ENCODE measurements at places on chromosomes 4 and X.

DNA sequence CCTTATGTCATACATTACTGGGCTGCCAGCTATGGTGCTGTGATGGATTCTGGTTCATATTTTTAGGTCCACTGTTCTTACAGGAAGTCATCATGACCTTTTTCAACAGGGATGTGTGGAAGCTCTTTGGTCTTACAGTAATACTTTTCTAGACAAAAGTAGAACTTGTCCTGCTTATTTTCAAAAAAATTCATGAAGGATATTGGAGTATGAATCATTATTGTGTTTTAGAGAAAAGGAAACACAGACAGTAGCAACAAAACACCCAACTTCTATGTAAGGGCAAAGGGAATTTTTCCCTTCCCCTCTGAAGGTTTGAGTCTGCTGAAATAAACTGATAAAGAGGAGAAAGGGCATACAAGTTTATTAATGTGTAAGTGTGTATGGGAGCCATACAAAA is 54.7 kb upstream of the FAM9C start:
- DNase-seq = no peak

DNA sequence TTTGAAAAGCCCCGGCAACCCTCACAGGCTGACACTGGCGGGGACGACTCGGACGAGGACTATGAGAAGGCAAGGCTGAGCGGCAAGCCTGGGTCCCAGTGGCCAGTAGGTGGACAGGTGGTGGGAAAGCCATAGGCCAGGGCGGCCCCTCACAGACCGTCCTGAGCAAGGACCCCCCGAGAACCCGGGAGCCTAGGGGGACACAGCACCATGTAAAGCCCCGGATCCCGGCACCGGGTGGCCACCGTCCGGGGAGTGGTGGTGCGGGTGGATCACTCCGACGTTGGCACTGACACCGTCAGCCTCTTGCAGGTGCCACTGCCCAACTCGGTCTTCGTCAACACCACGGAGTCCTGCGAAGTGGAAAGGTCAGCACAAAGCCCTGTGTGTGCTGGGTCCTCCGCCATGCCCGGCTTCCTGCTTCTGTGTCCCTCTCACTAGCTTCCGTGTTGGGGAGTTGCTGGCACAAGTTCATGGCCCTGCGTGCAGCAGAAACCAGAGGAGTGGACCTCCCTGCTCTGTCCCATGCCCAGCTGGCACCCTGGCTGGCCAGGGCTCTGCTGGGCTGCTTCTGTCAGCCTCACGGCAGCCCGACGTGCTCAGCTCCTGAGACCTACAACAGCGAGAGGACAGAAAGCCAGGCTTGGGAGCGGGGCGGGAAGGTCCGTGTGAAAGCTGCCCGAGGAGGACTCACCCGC is 11.9 kb upstream of the ADD1 start:
- no peak for DNase-seq

DNA sequence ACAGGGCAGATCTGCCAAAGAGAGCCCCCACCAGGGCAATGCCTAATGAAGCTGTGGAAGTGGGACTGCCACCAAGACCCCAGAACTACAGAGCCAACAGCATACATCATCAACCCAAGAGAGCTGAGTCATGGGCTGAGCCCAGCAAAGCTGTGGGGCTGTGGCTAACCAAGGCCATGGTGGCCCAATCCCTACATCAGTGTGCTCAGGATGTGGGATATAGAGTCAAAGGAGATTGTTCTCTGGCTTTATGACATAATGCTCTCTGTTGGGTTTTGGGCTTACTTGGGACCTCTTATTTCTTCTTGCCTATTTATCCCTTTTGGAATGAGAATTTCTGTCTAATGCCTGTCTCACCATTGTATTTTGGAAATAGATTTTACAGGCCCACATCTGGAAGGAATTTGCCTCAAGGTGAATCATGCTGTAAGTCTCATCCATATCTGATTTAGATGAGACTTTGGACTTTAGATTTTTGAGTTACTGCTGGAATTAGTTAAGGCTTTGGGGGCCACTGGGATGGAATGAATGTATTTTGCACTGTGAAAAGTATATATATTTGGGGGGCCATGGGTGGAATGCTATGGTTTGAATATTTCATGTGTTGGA is 5.4 kb upstream of the PRDM5 start:
- no peak for DNase-seq

DNA sequence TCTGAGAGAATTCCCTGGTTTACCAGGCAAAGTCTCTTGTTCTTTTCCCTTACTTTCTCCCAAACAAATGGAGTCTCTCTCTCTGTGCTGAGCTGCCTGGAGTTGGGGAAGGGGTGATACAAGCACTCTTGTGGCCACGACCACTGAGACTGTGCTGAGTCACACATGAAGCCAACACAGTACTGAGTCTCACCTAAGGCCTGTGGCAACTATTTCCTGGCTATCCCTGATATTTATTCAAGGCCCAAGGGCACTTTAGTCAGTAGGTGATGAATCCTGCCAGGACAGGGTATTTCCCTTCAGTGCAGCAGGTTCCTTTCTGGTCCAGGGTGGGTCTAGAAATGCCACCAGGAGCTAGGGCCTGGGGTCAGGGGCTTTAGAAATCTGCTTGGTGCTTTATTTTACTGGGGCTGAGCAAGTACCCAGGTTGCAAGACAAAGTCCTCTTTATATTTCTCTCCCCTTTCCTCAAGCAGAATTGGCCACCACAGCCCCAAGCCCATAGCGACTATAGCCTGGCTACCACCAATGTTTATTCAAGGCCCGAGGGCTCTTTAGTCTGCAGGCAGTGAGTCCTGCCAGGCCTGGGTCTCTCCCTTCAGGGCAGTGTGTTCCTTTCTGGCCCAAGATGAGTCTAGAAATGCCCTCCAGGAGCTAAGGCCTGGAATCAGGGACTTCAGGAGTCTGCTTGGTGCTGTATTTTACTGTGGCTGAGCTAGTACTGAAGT is 10.5 kb downstream of the ARL13A start:
- DNase-seq = no peak

DNA sequence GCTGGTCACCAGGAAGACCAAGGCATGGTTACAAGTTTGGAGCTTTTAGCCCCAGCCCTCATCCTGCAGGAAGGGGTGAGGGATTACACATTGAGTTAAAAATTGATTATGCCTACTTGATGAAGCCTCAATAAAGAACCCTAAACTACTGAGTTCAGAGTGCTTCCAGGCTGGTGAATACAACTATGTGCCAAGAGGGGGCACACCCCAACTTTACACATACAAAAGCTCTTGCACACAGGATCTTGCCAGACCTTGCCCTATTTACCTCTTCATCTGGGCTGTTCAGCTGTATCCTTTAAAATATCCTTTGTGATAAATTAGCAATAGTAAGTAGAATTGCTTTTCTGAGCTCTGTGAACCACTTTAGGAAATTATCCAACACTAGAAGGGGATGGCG is 489.3 kb downstream of the INPP4B start:
- no peak for DNase-seq

GRCh38 chr4:75564023-75564422 is 8.2 kb downstream of the ODAPH start:
- no peak for DNase-seq

- no peak for DNase-seq
Measured at GRCh38 chr4:158811704-158812103, 42.9 kb downstream of the FNIP2 start.

DNA sequence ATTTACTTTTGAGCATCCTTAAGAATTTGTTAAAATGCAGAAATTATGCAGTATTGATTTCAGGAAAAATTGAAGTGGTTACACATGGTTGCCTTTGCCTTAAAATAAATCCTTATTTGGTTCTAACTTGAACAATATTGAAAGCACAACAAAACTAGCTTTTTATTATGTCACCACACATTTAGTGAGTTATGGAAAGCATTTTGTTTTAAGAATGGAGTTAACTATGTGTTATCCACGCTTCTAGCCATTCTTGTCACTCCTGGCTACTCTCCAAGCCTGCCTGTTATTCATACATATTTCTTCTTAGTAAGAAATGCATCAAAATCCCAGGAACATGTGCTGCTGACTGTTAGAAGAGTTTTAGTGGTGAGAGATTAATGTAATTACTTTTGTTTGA is 73.9 kb downstream of the FAT4 start:
- no peak for DNase-seq

GRCh38 chrX:30278365-30278764 is 30.8 kb downstream of the NR0B1 start:
- DNase-seq = no peak

GRCh38 chr4:3366893-3367775 is 74.3 kb downstream of the RGS12 start:
- DNase-seq = no peak

- no peak for DNase-seq
Measured at GRCh38 chrX:10160211-10160610, 3.4 kb downstream of the CLCN4 start.

GRCh38 chrX:916230-916599 is 285.6 kb downstream of the SHOX start:
- no peak for DNase-seq

DNA sequence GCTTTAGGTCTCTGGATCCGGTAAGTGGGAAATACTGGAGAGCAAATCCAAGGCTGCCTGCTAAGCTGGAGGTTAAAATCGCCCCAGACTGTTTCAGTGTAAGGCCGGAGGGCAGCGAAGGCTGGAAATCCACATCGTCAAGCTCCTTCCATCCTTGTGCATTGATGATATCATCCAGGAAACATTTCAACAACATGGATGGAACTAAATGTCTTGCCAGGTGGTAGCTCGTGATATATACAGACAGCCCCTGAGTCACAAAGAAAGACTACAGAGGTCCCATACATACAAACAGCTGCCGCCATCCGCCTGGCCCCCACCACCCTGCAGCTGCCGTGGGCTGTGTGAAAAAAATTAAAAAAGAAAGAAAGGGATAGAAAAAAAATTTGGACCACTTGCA is 148.9 kb upstream of the RBPJ start:
- no peak for DNase-seq

DNA sequence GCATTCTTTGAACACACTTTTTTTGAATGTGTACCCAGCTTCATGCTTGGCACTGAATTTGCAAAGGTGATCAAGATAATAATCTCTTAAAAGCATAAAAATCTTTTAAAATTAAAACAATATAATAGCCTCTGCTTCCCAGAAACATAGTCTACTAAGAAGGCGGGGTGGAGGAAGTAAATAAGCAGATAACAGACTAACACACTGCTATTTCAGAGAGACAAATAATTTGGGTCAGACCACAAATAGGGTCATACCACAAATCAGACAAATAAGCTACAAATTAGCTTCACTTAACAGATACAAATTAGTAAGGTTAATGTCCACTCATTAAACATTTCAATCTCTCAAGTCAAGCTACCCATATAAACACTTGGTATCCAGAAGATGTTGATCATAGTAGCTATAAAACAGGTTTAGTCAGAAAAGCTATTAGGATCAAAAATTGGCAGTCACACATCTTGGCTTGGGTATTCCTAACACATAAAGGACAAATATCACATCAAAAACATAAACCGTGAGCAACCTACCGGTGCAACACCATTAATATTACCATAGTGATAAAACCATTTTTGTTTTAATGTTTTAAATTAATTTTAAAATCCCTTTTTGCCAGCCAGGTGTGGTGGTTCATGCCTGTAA is 47.3 kb downstream of the PPP3CA start:
- no peak for DNase-seq

DNA sequence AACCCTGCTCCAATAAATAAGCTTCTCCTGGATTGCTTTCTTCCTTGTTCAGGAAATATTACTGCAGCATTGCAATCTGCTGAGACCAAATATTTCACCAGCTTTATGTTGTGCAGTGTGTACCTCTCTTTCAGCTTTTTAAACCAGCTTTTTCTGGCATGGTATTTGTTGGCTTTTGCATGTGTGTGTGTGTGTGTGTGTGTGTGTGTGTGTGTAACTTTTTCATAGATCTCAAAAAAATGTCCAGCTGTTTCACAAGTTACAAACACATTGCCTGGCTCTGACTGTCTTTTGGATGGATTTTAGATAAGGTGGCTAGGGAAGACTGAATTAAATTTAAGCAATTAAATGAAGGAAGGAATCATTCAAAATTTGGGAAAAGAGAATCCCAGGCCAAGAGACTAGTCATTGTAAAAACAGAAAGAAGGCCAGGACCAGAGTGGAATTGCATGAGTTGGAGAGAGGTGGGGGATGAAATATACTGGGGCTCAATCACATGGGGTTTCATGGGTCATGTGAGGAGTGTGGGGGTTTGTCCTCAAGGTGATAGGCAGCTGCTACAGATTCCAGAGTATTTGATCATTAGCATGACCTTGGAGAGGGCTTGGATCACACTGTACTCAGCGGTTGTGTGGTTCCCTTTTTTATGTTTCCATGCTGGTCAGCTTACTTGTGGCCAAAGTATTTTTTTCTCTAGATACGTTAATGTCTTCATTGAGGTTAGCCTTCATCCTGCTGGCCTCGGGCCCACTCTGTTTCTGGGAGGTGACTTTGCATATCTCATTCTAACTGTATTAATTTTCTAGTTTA is 357.7 kb upstream of the BOD1L1 start:
- no peak for DNase-seq

DNA sequence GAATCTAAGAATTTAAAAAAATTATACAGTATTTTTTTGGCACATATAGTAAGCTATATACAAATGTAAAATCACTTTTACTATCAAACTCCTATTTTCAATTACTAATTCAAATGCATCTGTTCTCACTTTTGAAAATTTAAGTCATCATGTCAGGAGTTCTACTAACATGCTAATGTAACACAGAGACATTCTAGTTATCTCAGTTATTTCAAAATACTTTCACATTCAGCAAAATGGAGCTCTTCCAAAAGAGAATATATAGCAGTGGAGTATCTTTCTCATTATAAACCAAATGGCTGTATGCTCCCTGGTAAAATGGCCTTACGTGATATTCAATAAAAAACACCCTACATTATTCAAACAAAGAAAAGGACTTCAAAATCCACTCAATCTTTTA is 42.3 kb downstream of the RFC1 start:
- no peak for DNase-seq

- DNase-seq = no peak
Measured at GRCh38 chr4:138698641-138699040, 316.9 kb upstream of the NOCT start.

DNA sequence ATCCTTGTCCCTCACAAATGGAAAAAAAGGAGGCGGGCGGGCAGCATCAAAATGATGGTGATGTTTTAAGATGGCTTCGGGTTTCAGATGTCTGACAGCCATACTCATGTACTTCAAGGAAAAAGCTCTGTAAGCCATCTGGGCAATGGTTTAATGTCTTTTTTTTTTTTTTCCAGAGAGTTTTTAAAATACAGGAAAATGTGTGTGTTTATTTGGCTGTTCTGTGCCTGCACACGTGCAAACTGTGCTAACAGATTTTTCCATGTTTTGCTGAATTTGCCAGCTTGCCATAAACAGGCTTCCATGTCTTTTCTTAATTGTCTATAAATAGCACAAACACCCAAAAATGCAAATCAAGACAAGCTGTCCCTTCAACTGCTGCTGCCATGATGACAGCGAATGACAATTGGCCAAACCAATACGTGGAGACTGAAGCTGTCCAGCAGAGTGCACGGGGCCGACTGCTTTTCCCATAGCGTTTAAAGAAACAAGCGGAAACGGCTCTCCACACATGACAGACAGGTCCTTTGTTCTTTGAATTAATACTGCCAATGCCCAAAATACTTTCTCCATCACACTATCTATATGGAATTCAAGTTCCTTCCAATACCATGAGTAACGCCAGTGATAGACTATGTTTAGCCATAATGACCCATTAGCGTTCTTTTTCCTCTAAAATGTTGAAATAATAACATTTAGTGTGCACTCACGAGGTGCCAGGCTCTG is 35.7 kb downstream of the AFAP1 start:
- DNase-seq = no peak

Data from hypothalamus (tissue), 51 donors.